ENCODE measurements at places on chromosomes 1 and 21. TPM values are rescaled to one million over a fixed set of nuclear protein-coding genes. Genes with fewer than 3 reads are reported as not detected.

GRCh38 chr1:223140611-223141405, 2.2 kb downstream of the TLR5 start:
- no peak for DNase-seq

The PADI4 gene
- total RNA-seq = not detected

The ZNF648 gene
- not detected for total RNA-seq

GRCh38 chr1:8086055-8086454, 59.9 kb upstream of the ERRFI1 start:
- DNase-seq = no peak

DNA sequence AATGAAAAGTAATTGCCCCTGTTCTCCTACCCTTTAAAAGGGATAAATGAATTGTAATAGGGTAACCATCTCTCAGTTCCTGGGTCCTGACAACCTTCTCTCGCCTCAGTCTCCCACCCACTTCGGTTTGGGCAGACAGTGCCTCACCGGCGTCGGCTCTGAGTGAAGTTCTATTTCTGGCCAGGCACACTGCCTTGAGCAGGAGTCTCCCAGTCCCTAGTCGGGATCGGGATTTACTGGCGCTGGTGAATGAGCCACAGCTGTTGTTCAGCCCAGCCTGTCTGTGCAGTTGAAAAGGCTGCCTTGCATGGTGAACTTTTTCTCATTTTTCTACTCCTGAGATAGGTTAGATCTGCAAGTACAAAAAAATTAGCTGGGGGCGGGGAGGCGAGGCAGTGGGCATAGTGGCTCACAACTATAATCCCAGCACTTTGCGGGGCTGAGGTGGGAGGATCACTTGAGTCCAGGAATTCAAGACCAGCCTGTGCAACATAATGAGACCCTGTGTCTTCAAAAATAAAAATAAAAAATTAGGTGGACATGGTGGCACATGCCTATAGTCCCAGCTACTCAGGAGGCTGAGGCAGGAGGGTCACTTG, 7.4 kb downstream of the PLEKHM2 start:
- peak; percentile 88 for DNase-seq

Data from umbilical cord (tissue), 2 donors.